ENCODE measurements at places on chromosomes 2 and 18.

- no peak for DNase-seq
Measured at GRCh38 chr2:137925599-137925998, 38.7 kb upstream of the HNMT start.

GRCh38 chr2:37665043-37665442 is 6.4 kb downstream of the CDC42EP3 start:
- no peak for DNase-seq

DNA sequence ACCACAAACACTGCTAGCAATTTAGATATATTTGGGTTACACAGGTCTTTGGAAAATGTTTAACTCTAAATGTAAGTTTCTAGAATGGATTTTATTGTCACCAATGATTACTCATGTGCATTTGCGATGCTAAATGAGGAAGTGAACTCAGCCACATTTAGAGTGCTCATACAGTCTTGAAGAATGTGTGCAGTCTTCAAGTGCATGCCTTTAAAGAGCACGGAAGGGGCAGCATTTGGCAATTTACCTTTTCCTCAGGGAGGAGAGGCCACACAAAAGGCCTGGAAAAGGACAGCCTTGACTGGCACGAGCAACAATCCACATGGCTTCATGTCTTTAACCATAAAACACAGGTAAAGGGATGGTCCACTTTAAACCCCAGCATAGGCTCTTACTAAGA is 78.5 kb upstream of the STK17B start:
- DNase-seq, result no peak

DNA sequence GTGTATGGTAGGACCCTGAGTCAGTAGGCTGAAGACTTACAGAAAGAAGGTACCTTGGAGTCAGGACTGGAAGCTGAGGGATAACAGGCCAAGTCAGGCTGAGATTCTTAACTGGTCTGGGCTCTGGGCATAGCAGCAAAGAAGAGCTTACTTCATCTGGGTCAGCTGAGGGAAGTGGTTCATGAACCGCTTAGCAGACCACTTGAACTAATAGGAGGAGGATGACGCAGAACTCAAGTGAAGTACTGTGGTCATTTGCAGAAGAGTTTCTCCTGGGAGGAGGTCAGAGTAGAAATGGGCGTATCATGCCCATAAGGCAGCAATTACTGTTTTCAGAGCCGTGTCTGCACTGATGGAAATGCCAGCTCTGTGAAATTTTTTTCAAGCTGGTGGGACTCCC is 164.5 kb downstream of the LCLAT1 start:
- DNase-seq, result no peak

GRCh38 chr2:143968860-143969259 is 551.1 kb downstream of the ZEB2 start:
- DNase-seq, result no peak

DNA sequence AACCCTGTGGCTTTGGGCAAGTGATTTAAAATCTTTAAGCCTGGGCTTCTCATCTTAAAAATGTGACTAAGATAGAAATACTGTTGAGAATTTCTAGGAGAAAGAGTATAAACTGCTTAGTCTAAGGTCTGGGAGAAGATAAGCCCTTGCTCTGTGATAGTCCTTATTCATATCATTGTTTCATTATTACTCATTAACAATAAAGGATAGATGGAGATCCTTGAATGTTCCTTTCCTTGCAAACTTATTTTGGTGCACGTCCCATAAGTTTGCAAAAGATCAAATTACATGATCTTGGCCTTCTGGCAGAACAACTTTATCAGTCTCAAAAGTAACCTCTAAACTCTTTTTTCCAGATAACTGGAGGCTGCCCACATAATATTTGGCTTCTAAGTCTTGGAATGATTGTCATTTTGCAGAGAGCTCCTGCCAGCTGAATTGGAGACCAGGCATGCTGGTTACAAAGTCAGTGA is 138.3 kb downstream of the FAM124B start:
- no peak for DNase-seq

DNA sequence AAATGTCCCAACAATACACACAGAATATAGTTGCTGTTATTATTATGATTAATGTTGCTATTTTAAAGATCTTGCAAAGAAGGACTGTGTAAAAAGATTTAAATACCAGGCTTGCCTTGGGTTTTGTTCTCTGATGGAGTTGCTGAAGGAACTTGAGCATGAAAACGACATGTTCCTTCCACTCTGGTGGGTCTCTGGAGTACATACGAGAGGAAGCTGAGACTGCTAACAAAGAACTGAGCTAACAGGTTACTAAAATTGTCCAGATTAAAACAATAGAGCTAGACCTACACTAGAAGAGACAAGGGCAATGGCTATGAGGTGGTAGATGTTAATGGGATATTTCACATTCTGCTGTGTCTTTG is 612.2 kb downstream of the TSN start:
- no peak for DNase-seq

GRCh38 chr2:53131416-53131815 is 636.2 kb upstream of the CHAC2 start:
- DNase-seq, result no peak

GRCh38 chr18:13893418-13893760 is 21.9 kb downstream of the MC2R start:
- DNase-seq, result no peak

- DNase-seq, result no peak
Measured at GRCh38 chr2:179129574-179130238, 79.8 kb upstream of the CCDC141 start.

DNA sequence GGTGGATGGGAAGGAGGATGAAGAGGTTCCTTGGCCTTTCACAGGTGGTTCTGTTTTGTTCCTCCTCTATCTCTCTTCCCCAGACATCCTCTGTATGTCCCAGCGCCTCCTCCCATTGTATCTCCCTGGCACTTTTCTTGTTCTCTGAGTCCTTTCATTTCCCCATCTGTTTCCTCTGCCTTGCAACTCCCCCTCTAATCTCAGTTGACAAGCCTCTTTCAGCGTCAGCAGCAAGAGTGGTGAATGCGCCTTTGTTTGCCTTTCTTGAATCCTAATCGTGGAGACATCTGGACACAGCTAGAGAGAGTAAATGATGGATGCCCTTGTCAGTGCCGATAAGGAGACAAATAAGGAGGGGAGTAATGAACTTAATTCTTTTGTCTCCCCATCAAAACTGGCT is 167.0 kb downstream of the NDUFA10 start:
- DNase-seq, result no peak

GRCh38 chr2:216293883-216294282 is 78.4 kb downstream of the MARCHF4 start:
- no peak for DNase-seq

DNA sequence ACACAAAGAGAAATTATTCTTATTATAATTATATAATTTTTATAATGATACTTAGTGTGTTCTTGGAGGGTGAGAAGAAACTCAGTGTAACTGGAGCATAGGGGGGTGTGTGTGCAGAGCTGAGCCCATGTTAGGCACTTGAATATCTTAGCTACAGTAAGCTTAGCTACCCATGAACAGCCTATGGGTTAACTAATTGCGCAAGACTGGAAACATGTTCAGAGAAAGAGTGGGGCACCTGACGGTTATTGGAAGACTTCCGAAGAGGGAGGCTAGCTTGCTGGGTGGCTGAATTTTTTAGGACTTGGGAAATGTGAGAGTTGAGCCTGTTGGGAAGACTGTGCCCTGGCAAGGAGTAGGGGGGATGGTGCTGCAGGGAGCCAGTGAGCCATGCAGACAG is 229.2 kb downstream of the SLC4A3 start:
- DNase-seq, result no peak

- DNase-seq, result no peak
Measured at GRCh38 chr18:35192415-35192814, 48.4 kb upstream of the ZNF397 start.

GRCh38 chr2:27960237-27960912 is 69.8 kb downstream of the BABAM2 start:
- DNase-seq, result peak; percentile 78
